ENCODE measurements at places on chromosomes 12 and 14.

DNA sequence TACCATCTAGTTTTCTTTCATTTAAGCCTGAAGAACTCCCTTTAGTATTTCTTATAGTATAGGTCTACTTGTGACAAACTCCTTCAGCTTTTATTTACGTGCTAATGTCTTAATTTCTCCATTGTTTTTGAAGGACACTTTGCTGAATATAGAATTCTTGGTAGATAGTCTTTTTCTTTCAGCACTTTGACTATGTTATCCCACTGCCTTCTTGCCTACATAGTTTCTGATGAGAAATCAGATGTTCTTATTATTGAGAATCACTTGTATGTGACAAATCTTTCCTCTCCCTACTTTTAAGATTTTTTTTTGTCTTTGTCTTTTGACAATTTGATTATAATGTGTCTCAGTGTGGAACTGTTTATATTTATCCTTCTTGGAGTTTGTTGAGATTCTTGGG lies 5.1 kb upstream of the MIS18BP1 start:
- DNase-seq = no peak

DNA sequence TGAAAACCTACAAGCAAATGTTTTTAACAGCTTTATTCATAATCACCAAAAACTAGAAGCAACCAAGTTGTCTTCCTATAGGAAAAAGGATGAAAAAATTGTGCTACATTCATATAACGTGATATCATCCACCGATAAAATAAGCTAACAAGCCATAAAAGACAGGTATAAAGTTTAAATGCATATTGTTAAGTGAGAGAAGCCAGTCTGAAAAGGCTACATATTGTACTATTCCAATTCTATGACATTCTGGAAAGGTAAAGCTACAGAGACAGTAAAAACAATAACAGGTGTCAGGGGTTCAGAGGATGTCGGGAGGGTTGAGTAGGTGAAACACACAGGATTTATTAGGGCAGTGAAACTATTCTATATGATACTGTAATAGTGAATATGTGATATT lies 22.7 kb downstream of the CDKL1 start:
- DNase-seq = no peak

GRCh38 chr14:99093532-99094517 lies 178.2 kb downstream of the BCL11B start:
- no peak for DNase-seq

- no peak for DNase-seq
Observed at GRCh38 chr14:103711516-103712431, 3.5 kb downstream of the XRCC3 start.

- no peak for DNase-seq
Observed at GRCh38 chr12:96359328-96359727, 40.9 kb downstream of the CDK17 start.

- DNase-seq = no peak
Observed at GRCh38 chr14:36516719-36517241, 3.3 kb downstream of the NKX2-1 start.

DNA sequence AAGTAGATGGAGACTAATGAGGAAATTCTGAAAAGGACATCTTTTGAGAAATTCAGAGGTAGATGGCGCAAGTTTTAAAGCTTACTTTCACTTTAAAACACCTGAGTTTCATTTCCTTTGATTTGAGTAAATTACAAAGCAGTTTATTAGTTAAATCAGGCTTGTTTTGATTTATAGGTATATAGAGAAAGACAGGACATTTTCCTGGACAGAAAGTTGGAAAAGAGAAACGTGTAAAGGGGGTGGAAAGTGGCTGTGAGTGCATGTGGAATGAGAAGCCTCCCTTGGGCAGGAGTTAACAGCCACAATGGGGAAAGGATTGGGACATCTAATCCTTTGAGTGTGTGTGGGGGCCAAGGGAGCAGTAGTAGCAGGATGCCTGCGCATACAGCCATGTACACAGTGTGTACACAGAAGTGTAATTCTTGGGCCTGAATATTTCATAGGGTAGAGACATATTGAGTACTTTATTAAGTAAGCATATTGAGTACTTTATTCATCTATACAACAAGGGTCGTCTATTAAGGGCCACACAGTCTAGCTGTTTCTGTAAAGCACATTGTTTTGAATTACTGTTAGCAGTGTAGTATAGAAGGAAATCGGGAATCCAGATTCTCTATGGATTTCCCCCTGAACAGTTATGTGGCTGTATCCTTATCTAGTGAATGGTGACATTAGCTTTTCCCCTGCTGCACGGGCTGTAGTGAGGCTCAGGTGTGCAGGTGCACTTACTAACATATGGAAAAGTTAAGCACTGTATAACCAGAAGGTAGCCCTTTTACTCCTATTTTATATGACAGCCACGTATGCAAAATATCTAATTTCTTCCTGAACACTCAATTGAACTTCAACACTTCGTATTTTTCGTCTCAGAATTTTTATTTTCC lies 19.1 kb downstream of the MARK3 start:
- no peak for DNase-seq

GRCh38 chr12:442235-442884 lies 17.4 kb upstream of the B4GALNT3 start:
- no peak for DNase-seq

GRCh38 chr14:106109337-106109736 lies 583.0 kb downstream of the TMEM121 start:
- no peak for DNase-seq

GRCh38 chr12:21683115-21683514 lies 25.5 kb upstream of the LDHB start:
- DNase-seq = no peak

GRCh38 chr14:95292660-95293425 lies 26.9 kb downstream of the CLMN start:
- no peak for DNase-seq

DNA sequence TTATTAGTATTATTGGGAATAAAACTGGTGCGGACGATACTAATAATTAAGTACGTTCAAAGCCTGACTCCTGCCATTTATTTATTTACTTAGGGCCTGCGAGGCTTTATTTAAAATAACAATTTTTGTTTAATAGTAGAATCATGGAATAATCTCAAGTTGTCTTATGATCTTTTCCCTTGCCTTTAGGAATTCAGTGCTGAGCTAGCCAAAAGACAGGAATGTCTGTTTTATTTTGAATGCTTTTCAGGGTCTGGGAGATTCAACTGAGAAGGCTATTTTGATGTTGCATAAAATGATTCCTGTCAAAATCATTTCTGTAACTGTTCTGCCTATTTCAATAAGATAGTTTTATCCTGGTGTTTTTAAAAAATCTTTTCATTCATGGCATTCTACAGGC lies 489.8 kb downstream of the EGLN3 start:
- no peak for DNase-seq

- no peak for DNase-seq
Observed at GRCh38 chr14:24982472-24983155, 67.3 kb downstream of the STXBP6 start.

DNA sequence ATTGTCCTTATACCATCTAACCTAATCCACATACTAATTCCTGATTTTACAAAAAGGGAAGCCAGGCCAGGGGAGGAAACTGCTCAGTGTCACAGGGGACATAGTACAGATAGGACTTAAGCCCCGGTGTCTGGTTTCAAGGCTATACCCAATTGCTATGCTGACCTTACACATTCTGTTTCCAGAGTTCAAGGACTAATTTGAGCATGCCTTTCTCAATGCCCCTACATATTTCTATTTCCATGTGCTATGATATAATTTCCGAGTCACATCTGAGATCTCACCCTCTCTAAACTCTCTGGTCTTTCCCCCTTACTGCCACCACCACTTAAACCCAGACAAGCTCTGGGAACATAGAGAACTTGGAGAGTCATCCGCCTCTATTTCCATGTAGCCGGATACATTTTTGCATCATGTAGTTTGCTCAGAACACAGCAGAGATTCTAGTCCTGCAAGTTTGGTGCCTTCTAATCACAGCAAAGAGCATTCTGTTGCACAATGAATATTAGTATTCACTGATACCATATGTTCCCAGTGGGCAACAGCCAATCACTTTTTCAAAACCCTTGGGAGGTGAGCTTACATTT lies 34.2 kb downstream of the PPM1H start:
- no peak for DNase-seq

DNA sequence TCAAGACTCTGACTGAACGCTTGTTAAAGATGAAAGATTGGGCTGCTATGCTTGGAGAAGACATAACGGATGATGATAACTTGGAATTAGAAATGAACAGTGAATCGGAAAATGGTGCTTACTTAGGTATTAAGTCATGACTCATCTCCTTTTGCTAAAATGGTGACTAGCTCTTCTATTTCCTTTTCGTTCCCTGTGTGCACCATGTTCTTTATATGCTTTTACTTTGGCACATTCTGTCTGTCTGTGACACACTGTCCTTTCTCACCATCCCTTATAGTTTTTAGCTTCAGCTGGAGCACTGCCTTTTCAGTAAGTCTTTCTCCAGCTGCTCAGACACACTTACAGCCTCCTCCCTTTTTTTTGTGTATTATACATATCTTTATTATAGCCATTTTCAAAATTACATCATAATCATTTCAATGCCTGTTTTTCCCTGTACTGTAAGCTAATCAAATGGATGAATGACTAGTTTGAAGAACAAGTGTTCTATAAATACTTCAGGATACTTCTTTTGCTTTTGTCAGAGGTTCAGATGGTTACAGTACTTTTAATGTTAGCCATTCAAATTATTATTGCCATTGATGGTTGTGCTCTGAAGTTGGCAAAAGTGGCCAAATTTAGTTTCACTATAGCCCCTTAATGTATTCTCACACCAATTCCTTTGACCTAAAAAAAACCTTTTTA lies 68.6 kb downstream of the MIA2 start:
- DNase-seq = no peak

DNA sequence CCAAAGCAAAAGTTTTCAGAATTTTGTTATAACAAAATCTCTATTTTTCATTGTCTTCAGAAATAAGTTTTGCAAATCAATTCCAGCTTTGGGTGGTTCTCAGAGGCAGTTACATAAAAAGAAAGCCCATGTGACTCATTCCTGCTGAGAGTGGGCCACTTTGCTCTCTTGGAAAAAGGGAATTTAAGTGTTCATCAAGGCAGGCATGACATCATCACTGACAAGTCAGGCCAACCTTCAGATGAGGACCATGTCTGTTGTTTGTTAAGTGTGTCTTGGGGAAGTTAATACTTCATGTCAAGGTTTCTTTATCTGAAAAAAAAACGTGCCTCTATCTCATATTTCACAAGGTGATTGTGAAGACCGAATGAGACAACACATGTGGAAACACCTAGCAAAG lies 519.8 kb upstream of the TMPO start:
- no peak for DNase-seq

- DNase-seq = no peak
Observed at GRCh38 chr14:94406910-94407309, 18.5 kb upstream of the SERPINA1 start.

- no peak for DNase-seq
Observed at GRCh38 chr14:102824832-102825231, 47.6 kb downstream of the TRAF3 start.

DNA sequence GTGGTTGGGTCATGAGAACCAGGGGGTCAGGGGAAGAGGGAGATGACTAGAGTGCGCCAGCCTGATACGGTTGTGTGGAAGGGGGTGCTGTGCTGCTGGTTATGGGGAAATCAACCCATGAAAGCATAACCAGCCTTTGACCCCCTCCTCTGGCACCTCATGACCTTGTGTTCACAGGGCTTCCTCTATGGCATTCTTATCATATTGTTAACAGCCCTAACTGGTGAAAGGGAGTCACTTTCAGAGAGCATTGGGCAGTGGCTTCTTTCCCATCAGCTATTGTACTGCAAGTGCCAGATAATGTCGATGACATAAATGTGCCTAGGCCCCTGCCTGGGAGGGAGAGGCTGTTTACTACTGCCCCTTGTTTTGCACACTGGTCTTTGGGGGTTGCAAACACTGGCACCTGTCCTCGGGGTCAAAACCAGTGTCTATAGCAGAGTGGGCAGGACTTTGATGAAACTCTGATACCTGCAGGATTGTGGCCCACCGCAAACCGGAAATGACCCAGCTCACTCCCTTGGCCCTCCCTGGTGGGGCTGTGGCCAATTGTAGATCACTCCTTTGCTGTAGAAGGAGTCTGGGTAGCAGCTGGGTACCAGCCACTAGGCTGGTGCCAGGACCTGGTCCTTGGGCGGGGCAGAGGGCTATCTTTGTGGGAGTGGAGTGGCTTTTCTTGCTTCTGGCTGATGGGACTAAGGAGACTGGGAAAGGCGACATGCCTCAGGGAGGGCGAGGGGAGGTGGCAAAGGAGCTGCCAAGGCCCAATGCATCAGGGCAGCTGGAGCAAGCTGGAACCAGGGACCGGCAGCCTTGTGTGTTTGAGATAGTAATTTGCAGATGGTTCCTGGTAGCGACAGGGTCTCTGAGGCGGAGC lies 634 bp upstream of the TMEM63C start:
- DNase-seq = no peak

Data from esophagus squamous epithelium (tissue), 5 donors.